ENCODE measurements at places on chromosomes 5 and 9. TPM values are rescaled to one million over a fixed set of nuclear protein-coding genes. Genes with fewer than 3 reads are reported as not detected.

The DIPK1B gene
- total RNA-seq = 0.23 TPM

The CFAP77 gene
- total RNA-seq = not detected

The SOWAHA gene
- not detected for total RNA-seq

The PCDH1 gene
- not detected for total RNA-seq

The CARTPT gene
- total RNA-seq = not detected

The SLC2A6 gene
- total RNA-seq = 3.0 TPM

The SPATA31E1 gene
- total RNA-seq = not detected

The FST gene
- total RNA-seq = 0.15 TPM

The BHMT2 gene
- total RNA-seq = not detected

The PCDHB15 gene
- total RNA-seq = not detected

The LCN15 gene
- total RNA-seq = not detected

The ISL1 gene
- total RNA-seq = not detected

The HK3 gene
- 0.18 TPM for total RNA-seq

The C9orf50 gene
- total RNA-seq = not detected

The SLC6A19 gene
- not detected for total RNA-seq

The STK32A gene
- total RNA-seq = not detected

The PCDHB5 gene
- not detected for total RNA-seq

The FOXI1 gene
- total RNA-seq = not detected

The WDR31 gene
- total RNA-seq = 0.96 TPM

The HRCT1 gene
- total RNA-seq = not detected

The HMGCS1 gene
- total RNA-seq = 132 TPM

The GARIN3 gene
- total RNA-seq = not detected

The EGFLAM gene
- not detected for total RNA-seq

The SNX18 gene
- total RNA-seq = 24.9 TPM

The AGXT2 gene
- total RNA-seq = not detected

The PRSS3 gene
- not detected for total RNA-seq

All from activated naive CD4-positive, alpha-beta T cell treated with anti-CD3 and anti-CD28 coated beads, Interleukin-2, amount 10 ng/mL, durations not matched to agents 5 hours and 36 hours (primary cell).